ENCODE measurements at places on chromosomes 2 and 18. TPM values are rescaled to one million over a fixed set of nuclear protein-coding genes. Genes with fewer than 3 reads are reported as not detected.

Gene DTNB
- 37.4 TPM for polyA plus RNA-seq

Gene MLPH
- not detected for polyA plus RNA-seq

Gene IL36RN
- not detected for polyA plus RNA-seq

Gene LOXHD1
- polyA plus RNA-seq = not detected

Measured in neural cell (in vitro differentiated cells).